Stimulated activated effector memory CD8-positive, alpha-beta T cell treated with anti-CD3 and anti-CD28 coated beads, Interleukin-12 subunit alpha, Interleukin-12 subunit beta, amount 100 ng/mL, for 72 hours (primary cell): ENCODE measurements at places on chromosomes 13 and 19.

- DNase-seq = no peak
These were observed 209.3 kb downstream of the HS6ST3 start for GRCh38 chr13:96299235-96299634.

DNA sequence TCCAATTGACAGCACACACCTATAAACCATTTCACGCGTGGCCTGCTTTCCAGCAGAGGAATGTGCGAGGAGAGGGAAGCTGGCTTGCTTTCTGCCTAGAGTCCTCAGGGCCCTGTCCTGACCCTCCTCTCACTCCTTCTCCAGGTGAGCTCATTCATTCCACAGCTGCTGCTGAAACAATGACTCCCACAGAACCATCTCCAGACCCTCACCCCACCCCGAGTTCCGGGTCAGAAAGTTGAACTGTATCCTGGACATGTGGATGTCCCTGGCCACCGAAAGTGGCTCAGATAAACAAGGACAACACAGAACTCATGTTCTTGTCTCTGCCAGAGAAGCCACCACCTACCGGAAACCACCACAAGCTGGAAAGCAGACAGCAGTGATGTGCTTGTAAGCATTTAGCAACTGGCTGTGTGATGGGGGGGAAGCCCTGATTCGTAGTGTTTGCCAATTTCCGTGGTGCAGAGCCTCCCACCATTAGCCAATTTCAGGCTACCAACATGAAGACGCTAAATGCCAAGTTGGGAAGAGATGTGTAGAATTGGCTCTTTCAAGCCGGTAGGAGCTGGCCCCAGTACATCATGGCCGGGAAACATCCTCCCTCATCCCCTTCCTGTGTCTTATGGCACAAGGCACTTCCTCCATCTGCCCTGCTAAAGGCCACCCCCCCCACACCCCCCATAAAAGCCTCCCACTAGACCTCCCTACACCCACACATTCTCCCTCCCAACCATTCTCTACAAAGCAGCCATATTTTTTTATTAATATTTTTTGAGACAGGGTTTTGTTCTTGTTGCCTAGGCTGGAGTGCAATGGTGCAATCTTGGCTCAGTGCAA is 5.0 kb downstream of the SYCE2 start:
- DNase-seq = no peak

- no peak for DNase-seq
These were observed 5.6 kb upstream of the BSG start for GRCh38 chr19:566844-567243.

GRCh38 chr19:38686530-38686888 is 39.1 kb downstream of the ACTN4 start:
- DNase-seq = no peak

DNA sequence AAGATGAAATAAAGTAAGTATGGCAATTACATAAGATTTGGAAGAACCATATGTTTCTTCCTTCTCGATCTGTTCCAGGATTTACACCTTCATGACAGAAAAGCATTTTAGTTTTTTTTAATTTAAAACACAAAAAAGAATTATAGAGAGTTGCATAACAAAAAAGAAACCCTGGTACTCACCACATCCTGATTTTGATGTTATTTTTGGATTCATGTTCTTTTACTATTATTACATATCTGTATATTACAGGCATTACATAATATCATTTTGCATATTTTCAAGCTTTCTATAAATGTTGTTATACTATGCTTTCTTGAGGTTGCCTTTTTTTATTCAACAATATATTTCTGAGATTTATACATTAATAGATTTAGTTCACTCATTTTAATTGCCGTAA is 6.7 kb upstream of the KATNAL1 start:
- DNase-seq = no peak

DNA sequence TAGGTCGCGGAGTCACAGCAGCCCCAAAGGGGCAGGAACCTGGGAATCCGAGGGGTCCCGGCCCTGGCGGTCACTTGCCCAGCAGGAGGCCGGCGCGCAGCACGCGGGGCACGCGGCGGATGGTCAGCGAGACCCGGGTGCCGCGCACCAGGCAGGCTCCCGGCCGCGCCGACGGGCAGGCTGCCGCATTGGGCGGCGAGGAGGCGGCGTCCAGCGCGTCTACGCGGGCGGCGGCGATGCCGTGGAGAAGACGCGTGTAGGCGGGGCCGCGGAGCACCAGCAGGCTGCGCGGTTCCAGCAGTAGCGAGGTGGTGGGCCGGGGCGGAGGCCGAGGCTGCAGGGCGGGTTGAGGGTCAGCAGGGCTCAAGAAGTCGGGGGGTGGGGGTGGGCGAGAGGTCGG is 607 bp upstream of the SYNE4 start:
- peak; percentile 41 for DNase-seq

GRCh38 chr19:18778076-18778389 is 13.1 kb downstream of the COMP start:
- DNase-seq = no peak

DNA sequence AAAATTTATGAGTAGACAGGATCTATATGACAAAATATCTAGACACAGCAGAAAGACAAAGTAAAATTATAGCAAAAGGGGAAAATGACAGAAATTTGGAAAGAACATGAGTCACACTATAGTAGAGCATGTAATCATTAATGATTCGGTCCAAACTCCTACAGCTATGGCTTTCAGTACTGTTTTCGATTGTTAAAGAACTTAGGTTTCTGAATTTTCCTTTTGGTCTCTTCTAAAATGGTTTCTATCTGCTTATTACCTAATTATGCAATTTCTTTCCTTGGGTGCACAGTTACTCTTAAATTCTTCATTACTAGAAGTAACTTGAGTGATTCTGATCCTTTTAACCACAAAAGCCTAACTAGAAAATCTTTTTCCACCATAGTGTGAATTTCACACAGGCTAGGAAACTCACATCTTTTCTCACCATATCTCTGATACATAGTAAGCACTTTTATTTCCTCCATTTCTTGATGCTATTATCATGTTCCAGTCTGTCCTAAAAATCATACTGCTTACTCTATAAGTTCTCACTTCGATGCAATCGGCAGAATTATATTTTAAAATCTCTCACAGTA is 1101.4 kb downstream of the PCDH9 start:
- no peak for DNase-seq

DNA sequence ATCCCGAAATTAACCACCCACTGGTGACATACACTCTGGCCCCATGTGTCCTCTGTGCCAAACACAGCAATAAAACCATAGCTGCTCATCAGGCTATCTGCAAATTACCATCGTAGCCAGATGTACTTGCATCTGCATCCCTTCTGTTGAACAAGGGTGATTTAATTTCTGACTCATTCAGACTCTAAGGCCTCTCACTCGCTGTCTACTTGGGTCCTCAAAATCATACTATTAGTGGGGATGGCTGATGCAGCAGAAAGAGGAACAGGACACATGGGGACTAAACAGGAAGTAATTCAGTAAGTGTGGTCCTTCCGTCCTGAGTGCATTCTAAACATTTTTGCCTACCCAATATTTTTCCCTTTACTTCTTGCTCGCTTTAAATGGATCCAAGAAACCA is 2275.0 kb upstream of the PCDH20 start:
- DNase-seq = no peak

- no peak for DNase-seq
These were observed 33.6 kb upstream of the FNDC3A start for GRCh38 chr13:48942131-48942530.

DNA sequence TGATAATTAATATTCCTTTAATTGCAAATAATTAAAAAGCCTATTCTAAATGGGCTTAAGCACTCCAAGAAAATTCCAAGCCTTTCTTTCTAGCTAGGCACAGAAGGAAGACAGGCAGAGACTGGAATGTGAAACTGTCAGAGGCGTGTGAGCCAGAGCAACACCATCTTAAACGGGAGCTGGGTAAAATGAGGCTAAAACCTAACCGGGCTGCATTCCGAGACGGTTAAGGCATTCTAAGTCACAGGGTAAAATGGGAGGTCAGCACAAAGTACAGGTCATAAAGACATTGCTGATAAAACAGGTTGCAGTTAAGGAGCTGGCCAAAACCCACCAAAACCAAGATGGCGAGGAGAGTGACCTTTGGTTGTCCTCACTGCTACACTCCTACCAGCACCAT is 300.4 kb downstream of the SLITRK6 start:
- no peak for DNase-seq

- DNase-seq = no peak
These were observed 210.6 kb upstream of the NBEA start for GRCh38 chr13:34731486-34731885.
